HepG2 (cell line): ENCODE measurements at places on chromosomes 5 and 9.

GRCh38 chr5:39432696-39433530, 8.1 kb upstream of the DAB2 start:
- H3K27me3 ChIP-seq, result peaks cover 1% of the 10 kb centered on the region
- H3K27ac ChIP-seq, result no peak overlapping the region
- DNase-seq, result no peak
- peaks cover 17% of the 10 kb centered on the region for H3K4me1 ChIP-seq
- H3K36me3 ChIP-seq, result no peaks in the 10 kb centered on the region

DNA sequence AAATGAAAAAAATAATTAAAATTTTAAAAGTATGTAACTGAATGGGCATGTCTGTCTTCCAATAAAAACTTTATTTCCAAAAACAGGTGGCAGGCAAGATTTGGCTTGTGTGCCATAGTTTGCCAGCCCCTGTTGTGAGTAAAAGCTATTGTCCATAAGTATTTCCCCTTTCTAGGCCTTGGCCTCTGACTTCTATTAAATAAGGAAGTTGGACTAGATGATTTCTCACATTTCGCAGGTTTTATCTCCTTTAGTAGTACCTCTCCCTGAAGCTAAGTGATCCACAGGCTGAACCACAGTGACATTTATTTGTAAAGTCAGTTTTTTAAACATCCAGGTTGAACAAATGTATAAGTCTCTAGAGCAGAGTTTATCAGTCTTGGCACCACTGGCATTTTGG, 41.3 kb downstream of the RECK start:
- peaks cover 34% of the 10 kb centered on the region for H3K4me1 ChIP-seq
- H3K27me3 ChIP-seq, result no peaks in the 10 kb centered on the region
- H3K36me3 ChIP-seq, result no peaks in the 10 kb centered on the region
- no peak overlapping the region for H3K4me3 ChIP-seq
- DNase-seq, result no peak

- H3K4me1 ChIP-seq, result no peaks in the 10 kb centered on the region
- H3K4me3 ChIP-seq, result no peak overlapping the region
- no peak overlapping the region for H3K27ac ChIP-seq
Observed at GRCh38 chr5:59487772-59488729, 405.5 kb downstream of the PDE4D start.

GRCh38 chr9:123927625-123928532, 2.0 kb downstream of the DENND1A start:
- DNase-seq, result no peak
- H3K27me3 ChIP-seq, result no peaks in the 10 kb centered on the region
- peak overlapping the region; percentile 82 for H3K27ac ChIP-seq
- H3K4me3 ChIP-seq, result peak overlapping the region; percentile 83; the same call in 1 of the 2 replicates

- no peak overlapping the region for H3K27ac ChIP-seq
- H3K4me1 ChIP-seq, result no peaks in the 10 kb centered on the region
- H3K36me3 ChIP-seq, result no peaks in the 10 kb centered on the region
- H3K4me3 ChIP-seq, result no peak overlapping the region
- DNase-seq, result no peak
- no peaks in the 10 kb centered on the region for H3K27me3 ChIP-seq
Observed at GRCh38 chr5:85651731-85652130, 966.0 kb upstream of the COX7C start.

- no peaks in the 10 kb centered on the region for H3K36me3 ChIP-seq
- H3K4me1 ChIP-seq, result peaks cover 24% of the 10 kb centered on the region
- no peak overlapping the region for H3K4me3 ChIP-seq
- DNase-seq, result no peak
Observed at GRCh38 chr9:137390553-137391410, 32.2 kb downstream of the EXD3 start.

- H3K36me3 ChIP-seq, result no peaks in the 10 kb centered on the region
- no peak overlapping the region for H3K27ac ChIP-seq
- no peak overlapping the region for H3K4me3 ChIP-seq
- no peaks in the 10 kb centered on the region for H3K4me1 ChIP-seq
- no peak for DNase-seq
Observed at GRCh38 chr5:1846583-1846982, 36.1 kb downstream of the IRX4 start.

- H3K36me3 ChIP-seq, result no peaks in the 10 kb centered on the region
- H3K27ac ChIP-seq, result no peak overlapping the region
- DNase-seq, result no peak
- H3K4me3 ChIP-seq, result no peak overlapping the region
- peaks cover 48% of the 10 kb centered on the region for H3K4me1 ChIP-seq
Observed at GRCh38 chr5:60538426-60538825, 161.5 kb downstream of the DEPDC1B start.

- H3K4me3 ChIP-seq, result no peak overlapping the region
- H3K36me3 ChIP-seq, result peaks cover 3% of the 10 kb centered on the region; the same call in 2 of the 3 replicates
- H3K27me3 ChIP-seq, result no peaks in the 10 kb centered on the region
Observed at GRCh38 chr5:143205386-143205785, 198.1 kb downstream of the NR3C1 start.
